Hindlimb muscle (tissue), 1 donor: ENCODE measurements at places on chromosomes 13 and 19.

- peak; percentile 54 for DNase-seq
Measured at GRCh38 chr19:44925114-44925891, 10.9 kb downstream of the APOC1 start.

- no peak for DNase-seq
Measured at GRCh38 chr19:45254044-45254531, 3.0 kb downstream of the MARK4 start.

- no peak for DNase-seq
Measured at GRCh38 chr19:3721887-3722442, 13.8 kb downstream of the TJP3 start.

- no peak for DNase-seq
Measured at GRCh38 chr13:41900918-41901317, 60.0 kb downstream of the VWA8 start.

DNA sequence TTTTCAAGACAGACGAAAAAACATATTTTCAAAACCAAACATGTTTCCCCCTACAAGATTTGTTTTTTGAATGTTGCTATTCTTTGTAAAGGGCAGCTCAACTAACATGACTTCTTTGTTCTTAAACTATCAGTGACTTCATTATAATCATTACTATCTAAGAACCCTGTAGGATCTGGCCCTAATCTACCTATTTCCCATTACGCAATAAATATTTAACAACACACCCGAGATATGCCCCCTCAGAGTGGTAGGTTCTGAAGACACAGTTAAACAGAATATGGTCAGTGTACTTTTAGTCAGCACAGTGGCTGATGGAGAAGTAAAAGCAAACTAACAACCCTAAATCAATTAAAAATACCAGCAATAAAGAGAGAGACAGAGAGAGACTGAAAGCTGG lies 186.9 kb downstream of the DIAPH3 start:
- no peak for DNase-seq

DNA sequence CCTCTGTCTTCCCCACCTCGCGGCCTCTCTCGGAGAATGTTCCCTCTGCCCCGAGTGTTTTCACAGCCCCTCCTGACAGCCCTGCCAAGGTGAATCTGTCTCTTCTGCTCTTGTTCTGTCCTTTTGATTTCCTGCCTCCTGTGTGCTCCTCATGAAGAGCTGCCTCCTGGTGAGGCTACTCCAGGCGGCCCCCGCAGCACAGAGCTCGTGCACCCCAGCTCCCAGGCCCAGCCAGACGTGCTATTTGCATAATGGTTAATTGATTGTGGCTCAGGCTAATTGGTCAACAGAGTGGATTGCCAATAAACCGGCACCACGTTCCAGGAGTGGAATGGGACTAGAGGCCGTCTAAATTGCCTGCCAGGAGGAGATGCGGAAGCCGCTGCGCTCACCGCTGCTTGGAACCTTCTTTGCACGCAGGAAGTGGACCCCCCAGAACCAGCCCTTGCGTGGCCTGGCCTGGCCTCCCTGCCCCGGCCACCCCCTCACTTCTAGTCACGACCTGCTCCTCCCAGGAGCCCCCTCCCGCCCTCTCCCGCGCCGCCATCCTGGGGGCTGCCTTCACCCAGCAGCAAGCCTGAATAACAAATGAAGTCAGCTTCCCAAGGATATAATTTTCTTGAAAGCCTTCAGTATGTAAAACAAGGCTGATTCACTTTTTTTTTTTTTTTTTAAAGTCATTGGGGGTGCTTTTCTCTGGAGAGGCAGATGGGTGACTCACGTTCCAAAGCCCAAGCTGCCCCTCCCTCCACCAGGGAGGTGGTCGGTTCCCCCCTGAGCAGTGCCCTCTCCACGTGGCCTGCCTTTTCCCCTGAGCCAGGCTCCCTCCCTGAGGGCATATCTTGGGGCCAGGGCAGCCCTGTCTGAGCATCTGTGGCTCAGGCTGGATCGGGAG lies 144.0 kb downstream of the KDM4B start:
- DNase-seq = no peak

DNA sequence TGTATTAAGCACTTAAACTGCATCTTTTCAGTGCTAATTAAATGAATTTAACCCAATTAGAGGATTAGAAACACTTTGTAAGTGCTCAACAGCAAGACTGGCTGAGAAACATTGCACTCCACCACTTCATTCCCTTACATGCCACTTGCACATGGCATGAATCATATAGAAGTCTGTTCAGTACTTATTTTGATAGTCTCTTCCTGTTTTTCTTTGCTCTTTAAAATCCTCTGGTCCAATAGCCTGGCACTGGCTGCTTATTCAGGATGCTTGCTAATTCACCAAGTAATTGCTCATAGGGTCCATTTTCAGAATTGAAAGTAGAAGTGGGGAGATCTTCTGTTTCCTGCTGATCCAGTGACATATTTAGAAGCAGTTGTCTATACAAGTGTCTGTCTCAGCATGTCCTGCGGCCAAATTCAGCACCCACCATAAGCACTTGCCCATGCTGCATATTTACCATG lies 900.1 kb downstream of the PCDH9 start:
- DNase-seq = no peak

DNA sequence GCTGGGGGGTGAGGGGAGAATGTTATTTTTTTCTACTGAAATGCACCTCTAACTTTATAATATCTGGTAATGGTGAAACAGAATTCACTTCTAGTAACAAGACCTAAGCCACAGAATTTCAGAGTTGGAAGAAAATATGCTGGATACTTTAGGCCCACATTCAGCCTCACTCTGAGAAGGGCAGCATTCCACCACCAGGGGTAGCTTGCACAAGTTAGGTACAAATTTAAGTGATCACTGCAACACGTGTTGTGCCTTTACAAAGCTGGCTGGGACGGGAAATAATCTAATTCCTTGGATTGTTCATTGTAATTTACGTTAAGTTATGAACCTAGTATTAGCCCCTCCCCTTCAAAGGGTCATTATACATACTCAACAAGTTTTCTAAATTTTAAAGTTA lies 192.3 kb downstream of the RGCC start:
- DNase-seq = no peak

GRCh38 chr19:15124572-15125231 lies 17.5 kb downstream of the SYDE1 start:
- no peak for DNase-seq

DNA sequence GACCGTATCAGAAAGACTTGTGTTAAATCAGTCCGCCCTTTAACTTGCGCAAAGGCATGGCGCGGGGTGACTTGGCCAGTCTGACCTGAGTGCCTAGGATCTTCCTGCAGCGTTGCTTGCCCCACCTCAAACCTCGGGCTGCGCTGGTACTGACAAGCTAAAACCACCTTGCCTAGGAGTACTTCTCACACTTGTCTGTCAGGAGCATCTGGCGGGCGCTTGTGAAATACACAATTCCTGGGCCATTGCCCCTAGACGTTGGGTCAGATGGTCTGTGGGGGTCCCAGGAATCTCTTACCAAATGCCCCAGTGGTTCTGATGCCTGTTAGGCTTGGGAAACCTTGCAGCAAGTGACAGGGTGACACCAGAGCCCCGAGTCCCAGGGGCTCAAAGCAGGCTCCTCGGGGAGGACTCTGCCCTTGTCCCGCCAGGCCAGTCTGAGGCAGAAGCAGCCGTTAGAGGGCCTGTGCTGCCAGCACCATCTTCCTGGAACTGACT lies 12.9 kb downstream of the CEBPG start:
- DNase-seq = no peak

GRCh38 chr13:66659701-66660467 lies 570.3 kb downstream of the PCDH9 start:
- DNase-seq = no peak

GRCh38 chr13:99572131-99572530 lies 70.9 kb downstream of the TM9SF2 start:
- DNase-seq = no peak

GRCh38 chr13:106311004-106311403 lies 224.5 kb downstream of the EFNB2 start:
- no peak for DNase-seq

DNA sequence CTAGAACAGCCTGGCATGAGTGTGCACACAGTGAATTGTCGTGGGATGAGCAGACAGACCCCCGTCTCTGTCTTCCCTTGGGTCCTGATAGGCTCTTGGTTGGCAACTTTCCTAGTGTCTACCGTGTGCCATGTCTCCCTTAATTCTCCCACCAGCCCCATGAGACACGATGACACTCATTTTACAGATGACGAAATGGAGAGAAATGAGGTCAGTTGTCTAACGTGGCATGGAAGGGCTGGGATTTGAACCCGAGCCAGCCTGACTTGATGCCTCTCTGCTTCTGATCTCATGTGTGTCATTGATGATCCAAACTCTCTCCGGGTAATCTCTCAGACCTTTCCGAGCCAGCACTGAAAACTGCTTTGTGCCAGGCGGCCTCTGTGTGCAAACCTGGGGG lies 8.4 kb upstream of the KLK14 start:
- no peak for DNase-seq

DNA sequence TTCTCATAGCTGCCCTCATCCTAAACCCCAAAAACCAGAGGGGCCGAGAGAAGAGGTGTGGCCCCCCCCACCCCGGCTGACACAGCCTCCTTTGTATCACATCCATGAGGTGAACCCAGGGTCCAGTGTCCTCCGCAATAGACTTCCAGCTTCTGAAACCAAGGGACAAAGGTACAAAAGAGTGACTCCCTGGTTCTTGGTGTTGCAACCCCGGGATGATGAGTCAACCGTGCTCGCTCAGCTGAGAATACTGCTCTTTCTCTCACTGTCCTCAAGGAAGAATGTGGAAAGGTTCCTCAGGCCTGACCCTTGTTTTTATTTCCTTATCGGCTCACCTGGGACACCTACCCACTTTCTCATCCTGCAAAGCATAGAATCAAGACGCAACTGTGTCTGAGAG lies 5.5 kb downstream of the SLC15A1 start:
- no peak for DNase-seq

DNA sequence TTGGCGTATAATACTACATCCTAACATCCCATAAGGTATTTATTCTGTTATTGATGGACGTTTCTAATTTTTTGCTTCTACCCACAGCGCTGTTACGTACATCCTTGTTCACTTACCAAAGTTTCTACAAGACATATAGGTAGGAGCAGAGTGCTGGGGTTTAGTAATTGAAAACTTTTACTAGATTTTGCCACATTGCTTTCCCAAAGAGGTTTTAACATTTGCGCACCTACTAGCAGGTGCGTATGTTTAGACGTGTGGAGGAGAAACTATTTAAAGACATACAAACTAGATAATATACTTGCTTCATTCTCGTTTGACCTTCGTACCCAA lies 559 bp upstream of the RPL21 start:
- DNase-seq = no peak

DNA sequence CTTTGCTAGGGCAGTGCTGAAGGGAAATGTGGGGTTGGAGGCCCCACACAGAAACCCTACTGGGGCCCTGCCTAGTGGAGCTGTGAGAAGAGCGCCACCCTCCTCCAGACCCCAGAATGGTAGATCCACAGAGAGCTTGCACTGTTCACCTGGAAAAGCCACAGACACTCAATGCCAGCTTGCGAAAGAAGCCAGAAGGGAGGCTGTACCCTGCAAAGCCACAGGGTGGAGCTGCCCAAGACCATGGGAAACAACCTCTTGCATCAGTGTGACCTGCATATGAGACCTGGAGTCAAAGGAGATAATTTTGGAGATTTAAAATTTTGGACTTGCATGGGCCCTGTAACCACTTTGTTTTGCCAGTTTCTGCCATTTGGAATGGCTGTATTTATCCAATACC lies 615.4 kb upstream of the MIR17HG start:
- no peak for DNase-seq

DNA sequence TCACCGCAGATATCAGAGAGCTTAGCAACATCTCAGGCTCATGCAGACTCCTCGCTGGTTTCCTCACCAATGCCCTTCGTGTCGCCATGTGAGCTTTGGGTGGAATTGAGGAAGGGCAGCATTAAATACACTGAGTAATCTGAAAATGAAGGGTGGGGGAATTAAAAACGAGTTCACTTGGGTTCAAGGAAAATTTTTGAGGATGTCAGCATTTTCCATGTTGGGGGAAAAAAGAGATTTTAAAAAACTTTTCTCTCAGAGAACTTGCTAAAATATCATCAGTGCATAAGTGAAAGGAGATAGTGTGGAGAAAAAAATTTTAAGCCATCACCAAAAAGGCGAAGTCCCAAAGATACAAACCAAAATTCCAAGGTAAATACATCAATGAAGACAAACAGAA lies 359.3 kb downstream of the KCNRG start:
- DNase-seq = no peak

DNA sequence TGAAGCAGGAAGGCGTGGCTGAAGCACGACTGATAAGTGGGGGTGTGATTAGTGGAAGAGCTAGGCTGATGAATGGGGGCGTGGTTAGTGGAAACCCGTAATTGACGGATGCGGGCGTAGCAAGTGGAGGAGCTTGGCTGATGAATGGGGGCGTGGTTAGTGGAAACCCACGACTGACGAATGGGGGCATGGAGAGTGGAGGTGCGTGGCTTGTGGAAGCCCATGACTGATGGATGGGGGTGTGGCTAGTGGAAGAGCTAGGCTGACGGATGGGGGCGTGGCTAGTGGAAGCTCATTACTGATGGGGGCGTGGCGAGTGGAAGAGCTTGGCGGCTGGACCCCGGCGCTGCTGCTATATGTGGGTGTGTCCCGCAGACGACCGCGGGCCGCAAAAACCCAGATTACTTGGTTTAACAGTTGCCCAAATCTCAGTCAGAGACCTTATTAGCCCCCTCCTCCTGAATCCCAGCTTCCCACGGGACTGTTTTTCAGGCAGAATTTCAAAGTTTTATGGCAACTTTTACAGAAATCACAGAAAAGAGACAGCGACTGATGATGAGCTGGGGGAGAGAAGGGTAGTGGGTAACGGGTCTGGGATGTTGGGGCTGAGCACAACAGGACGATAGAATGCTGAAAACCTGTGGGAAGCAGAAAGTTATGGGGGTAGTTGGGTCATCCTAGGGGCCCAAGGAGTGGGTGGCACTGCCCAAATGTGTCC lies 9.0 kb upstream of the MEIS3 start:
- peak; percentile 69 for DNase-seq

- DNase-seq = no peak
Measured at GRCh38 chr13:113456116-113456702, 2.9 kb upstream of the ADPRHL1 start.

DNA sequence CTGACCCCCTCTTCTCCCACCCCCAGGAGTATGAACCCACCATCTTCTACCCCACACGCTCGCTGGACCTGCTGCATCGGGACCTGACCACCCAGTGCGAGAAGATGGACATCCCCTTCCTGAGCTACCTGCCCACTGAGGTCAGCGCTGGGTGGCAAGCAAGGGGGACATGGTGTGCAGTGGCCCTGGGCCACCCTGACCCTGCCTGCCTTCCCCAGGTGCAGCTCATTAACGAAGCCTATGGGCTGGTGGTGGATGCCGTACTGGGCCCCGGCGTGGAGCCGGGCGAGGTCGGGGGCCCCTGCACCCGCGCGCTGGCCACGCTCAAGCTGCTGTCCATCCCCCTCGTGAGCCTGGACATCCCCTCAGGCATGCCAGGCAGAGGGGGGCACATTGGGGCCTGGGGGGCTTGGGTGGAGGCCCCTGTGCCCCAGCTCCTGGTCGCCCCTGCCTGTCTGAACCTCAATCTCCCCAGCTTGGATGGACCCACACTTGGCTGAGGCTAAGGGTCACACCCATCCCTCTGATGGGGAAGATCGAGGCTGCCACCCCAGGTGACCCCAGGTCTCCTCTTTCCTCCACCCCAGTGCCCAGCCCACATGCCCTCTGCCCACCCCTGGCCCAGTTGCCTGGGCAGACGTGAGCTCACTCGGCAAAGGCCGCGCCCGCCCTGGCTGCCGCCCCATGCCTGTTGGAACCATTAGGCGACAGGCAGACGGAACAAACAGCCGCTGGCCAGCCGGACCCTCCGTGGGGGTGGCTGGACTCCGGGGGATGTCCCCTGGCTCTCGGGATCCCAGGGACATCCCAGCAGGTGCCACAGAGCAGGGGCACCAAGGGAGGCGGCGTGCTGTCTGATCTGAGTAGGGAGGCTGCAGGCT lies 2.5 kb upstream of the CILP2 start:
- DNase-seq = no peak
